Kidney glomerular epithelial cell (primary cell): ENCODE measurements at places on chromosomes 2 and 18.

DNA sequence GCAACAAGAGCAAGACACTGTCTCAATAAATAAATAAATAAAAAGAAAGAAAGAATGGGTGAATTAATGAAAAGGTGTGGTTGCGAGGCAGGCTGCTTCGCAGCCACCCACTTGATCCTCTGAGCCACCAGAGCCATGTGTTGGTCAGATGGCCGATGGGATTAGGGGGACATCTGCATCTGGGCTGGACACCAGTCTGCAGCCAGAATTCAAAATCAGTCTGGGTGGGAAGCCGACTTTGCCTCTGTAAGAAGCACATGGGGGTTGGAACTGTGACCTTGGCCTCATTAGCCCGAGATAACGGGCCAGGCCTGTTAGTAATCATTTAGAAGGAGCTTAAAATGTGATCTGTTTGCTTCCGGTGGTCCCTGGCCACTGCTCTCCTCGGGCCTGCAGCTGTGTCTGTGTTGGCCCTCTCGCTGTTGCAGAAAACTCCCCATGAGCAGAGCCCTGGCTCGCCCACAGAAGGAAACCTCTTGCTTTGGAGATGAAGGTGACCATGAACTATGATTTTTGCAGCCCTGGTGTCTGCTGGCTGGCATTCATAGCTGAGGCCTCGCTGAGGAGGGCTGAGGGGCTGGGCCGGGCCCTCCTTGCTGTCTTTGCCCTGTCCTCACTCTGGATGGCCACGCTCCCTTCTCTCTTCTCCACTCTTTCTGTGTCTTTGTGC lies 94.4 kb downstream of the DYSF start:
- DNase-seq, result no peak

DNA sequence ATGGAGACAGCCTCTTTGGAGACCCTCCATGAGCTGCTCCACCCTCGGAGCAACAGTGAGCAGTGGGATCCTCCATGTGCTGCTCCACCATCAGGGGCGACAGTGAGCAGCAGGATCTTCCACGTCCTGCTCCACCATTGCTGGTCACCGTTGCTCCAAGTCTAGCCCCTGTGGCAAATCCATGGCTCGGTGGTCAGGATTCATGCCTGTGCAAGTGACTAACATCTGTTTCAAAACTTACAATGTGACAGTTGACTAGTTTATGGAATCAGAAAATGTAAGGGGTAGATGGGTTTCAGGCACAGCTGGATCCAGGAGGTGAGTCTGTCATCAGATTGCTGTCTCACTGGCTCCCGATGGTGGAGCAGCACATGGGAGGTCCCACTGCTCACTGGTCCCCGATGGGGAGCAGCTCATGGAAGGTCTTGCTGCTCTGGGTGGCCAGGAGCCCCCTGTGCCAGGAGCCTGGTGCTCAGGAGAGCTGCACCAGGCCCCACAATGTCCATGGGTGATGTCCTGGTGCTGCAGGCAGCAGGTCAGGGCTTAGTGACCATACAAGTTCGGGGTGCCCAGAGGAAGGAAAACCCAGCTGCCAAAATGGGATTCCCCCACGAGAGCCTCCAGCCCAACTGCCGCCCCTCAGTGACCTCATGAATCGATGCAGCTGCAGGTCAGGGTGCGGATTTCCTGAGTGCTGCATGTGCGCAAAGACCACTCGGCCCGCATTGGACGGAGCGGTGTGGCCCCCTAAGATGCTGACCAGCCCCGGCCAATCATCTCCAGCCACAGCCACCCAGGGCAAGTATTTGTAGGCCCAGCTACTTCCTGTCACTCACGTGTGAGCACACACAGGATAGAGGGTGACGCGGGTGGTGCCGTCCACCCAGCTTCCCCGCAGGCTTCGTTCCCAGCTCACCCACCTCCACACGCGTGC lies 116.5 kb upstream of the OTOS start:
- DNase-seq, result no peak

DNA sequence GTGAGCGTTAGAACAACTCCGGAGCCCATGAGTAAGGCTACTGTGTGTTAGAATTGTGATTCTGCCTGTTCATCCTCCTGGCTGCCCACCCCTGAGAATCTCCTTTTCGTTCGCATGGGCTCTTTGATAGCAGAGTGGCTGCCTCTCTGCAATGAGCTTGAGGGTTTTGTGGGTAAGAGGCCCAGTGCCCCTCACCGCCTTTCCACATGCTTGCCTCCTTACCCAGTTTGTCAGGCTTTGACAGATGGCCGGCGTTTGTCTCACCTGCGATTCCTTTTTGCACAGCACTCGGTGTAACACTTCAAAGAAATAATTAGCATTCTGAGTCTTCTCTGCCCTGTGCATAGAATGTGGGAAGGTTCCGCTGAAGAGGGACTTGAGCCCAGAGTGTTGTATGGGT lies 138.0 kb downstream of the RHBDD1 start:
- no peak for DNase-seq

- DNase-seq, result no peak
These were observed 33.8 kb upstream of the COPS8 start for GRCh38 chr2:237051861-237052260.
